HFFc6 (cell line): ENCODE measurements at places on chromosomes 3 and 15.

DNA sequence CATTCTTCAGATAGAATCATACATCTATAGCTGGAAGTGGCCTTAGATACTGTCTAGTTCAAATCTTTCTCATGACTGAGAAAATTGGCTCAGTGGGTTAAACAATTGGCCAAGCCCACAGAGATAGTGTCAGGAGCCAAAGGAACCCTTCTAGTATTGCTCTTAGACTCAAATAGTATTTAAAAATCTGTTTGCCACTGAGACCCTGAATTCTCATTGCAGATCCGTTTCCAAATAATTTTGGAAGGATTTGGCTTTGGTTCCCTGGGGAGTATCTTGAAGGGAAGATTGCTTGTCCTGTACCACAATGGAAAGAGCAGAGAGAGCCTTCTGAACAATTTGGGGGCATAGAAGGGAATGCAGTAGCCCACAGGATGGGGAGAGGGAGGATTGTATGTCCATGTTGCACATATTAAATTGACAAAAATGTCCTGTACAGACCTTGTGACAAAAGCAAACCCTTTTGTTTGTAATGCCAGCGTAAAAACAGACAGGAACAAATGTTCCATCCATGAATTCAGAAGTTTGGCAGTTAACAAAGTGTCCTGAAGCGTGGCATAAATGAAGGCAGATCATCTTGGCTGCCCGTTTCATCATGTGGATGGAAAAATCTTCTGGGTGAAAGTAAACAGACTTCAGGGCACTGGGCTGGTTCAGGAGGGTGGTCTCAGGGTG lies 156.4 kb upstream of the RASGRP1 start:
- peak overlapping the region; percentile 75 for H3K27ac ChIP-seq
- peaks cover 8% of the 10 kb centered on the region for H3K36me3 ChIP-seq
- no peak for DNase-seq
- peaks cover 26% of the 10 kb centered on the region for H3K4me1 ChIP-seq
- H3K4me3 ChIP-seq = no peak overlapping the region

GRCh38 chr15:62125773-62126172 lies 39.3 kb downstream of the C2CD4B start:
- no peak overlapping the region for H3K4me3 ChIP-seq
- H3K4me1 ChIP-seq = peaks cover 5% of the 10 kb centered on the region; the same call in 1 of the 2 replicates
- H3K27ac ChIP-seq = no peak overlapping the region
- peak; percentile 50 for DNase-seq

GRCh38 chr3:158297940-158298339 lies 188.1 kb downstream of the RSRC1 start:
- H3K27ac ChIP-seq = no peak overlapping the region
- H3K4me3 ChIP-seq = no peak overlapping the region
- no peaks in the 10 kb centered on the region for H3K4me1 ChIP-seq
- no peak for DNase-seq

GRCh38 chr15:49734831-49735508 lies 114.1 kb downstream of the DTWD1 start:
- no peak overlapping the region for H3K4me3 ChIP-seq
- no peak for DNase-seq
- no peak overlapping the region for H3K27ac ChIP-seq
- no peaks in the 10 kb centered on the region; the same call in 1 of the 2 replicates for H3K36me3 ChIP-seq
- peaks cover 23% of the 10 kb centered on the region for H3K4me1 ChIP-seq

- H3K27ac ChIP-seq = no peak overlapping the region
- H3K36me3 ChIP-seq = peaks cover 21% of the 10 kb centered on the region
- H3K4me3 ChIP-seq = no peak overlapping the region
- no peak for DNase-seq
- H3K27me3 ChIP-seq = no peaks in the 10 kb centered on the region
Observed at GRCh38 chr15:65893060-65893459, 23.8 kb downstream of the RAB11A start.

- peaks cover 46% of the 10 kb centered on the region for H3K36me3 ChIP-seq
- peak overlapping the region; percentile 63 for H3K27ac ChIP-seq
- H3K27me3 ChIP-seq = no peaks in the 10 kb centered on the region; the same call in 1 of the 2 replicates
Observed at GRCh38 chr15:70758790-70759462, 4.4 kb downstream of the UACA start.

DNA sequence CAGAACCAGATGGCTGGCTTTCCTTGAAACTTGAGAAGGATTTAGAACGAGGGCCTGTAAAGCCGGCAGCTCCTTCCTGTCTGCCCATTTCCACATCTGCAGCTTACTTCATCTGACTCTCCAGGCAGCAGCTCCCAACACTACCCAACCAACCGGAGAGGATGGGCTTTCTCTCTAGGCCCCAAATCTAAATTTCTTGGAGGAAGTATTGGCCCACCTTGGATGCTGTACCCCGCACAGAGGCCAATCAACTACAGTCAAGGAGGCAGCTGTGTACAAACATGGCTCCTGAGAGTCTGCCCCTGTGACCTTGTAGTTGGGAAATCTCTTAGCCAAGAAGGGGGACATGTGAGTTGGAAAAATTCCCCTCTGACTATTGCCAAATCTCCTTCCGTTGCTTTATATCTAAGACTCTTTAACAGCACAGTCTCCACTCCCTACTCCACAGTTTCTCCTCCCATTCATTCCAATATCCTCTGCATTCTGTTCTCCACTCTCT lies 8.0 kb upstream of the ACAP2 start:
- DNase-seq = peak; percentile 47
- H3K27me3 ChIP-seq = no peaks in the 10 kb centered on the region
- peaks cover 29% of the 10 kb centered on the region for H3K4me1 ChIP-seq
- H3K4me3 ChIP-seq = peak overlapping the region; percentile 30; the same call in 1 of the 2 replicates
- peak overlapping the region; percentile 75 for H3K27ac ChIP-seq

- no peaks in the 10 kb centered on the region for H3K36me3 ChIP-seq
- H3K27ac ChIP-seq = no peak overlapping the region
- no peaks in the 10 kb centered on the region for H3K27me3 ChIP-seq
- H3K4me3 ChIP-seq = no peak overlapping the region
- no peak for DNase-seq
Observed at GRCh38 chr3:78517965-78518364, 1249.8 kb downstream of the ROBO1 start.

DNA sequence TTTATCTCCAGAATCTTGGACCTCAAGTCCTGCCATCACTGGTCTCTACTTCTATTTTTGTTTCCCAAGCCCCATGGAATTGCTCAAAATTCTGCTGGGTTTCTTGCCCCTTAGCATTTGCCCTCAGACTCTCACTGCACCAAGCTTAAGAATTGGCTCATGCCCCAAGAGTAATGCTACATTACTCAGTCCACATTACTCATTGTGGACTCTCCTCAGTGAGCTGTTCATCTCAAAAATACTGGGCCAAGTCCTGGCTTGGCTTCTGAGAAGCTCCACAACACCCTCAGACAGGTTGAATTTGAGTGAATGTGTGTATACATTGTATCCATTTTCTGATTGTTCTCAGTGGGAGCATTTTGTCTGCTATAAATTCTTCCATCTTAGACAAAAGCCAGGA lies 364.4 kb upstream of the ARHGEF26 start:
- H3K27ac ChIP-seq = no peak overlapping the region
- H3K27me3 ChIP-seq = no peaks in the 10 kb centered on the region; the same call in 1 of the 2 replicates
- H3K36me3 ChIP-seq = no peaks in the 10 kb centered on the region
- no peaks in the 10 kb centered on the region for H3K4me1 ChIP-seq
- DNase-seq = peak; percentile 3

- no peak overlapping the region for H3K4me3 ChIP-seq
- no peaks in the 10 kb centered on the region; the same call in 1 of the 2 replicates for H3K36me3 ChIP-seq
- no peaks in the 10 kb centered on the region for H3K27me3 ChIP-seq
- peaks cover 90% of the 10 kb centered on the region for H3K4me1 ChIP-seq
- DNase-seq = no peak
- H3K27ac ChIP-seq = no peak overlapping the region
Observed at GRCh38 chr3:159803459-159803858, 185.2 kb upstream of the IL12A start.

- no peak overlapping the region for H3K27ac ChIP-seq
- peaks cover 2% of the 10 kb centered on the region; the same call in 1 of the 2 replicates for H3K27me3 ChIP-seq
- H3K4me1 ChIP-seq = peaks cover 11% of the 10 kb centered on the region
- H3K36me3 ChIP-seq = no peaks in the 10 kb centered on the region
- H3K4me3 ChIP-seq = no peak overlapping the region
- DNase-seq = peak; percentile 10
Observed at GRCh38 chr3:48135552-48136495, 52.4 kb downstream of the CDC25A start.

DNA sequence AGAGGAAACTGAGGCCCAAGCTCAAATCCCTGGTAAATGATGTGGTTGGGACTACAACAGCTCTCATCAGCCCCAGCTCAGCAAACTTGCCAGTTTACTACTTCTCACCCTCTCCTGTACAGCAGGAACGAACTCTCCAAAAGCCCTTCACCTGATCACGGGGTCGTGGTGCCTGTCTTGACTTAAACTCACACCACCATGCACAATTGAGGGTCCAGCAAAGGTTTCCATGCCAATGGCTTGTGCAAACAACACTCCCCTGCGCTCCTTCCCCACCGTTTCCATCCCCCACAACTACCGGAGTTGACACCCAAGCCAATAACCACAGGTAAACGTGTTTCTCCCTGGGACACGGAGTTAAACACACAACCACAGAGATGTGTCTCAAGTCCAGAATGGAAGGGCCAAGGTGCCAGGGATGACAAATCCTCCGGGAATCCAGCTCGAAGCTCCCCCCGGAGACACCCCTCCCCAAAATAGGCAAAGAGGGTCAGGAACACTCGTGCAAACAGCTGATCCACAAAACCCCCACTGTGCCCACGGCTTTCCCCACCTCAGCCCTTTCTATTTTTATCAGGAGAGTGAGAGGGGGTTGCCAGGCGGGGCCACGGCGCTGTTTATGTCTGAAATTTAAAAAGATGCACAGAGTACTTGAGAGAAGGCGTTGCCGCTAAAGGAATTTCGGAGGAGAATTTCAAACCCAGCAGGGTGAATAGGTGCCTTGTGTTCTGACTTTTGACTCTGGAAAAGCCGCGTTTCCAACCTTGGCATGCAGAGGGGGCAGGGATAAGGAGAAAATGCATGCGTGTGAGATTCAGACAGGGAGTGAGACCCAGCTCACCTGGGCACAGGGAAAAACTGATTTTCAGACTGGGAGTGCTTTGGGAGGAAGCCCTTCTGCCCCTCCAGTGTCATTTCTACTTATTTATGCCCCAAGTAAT lies 10.6 kb upstream of the ACAN start:
- H3K27me3 ChIP-seq = peaks cover 41% of the 10 kb centered on the region
- H3K4me1 ChIP-seq = peaks cover 13% of the 10 kb centered on the region; the same call in 1 of the 2 replicates
- H3K36me3 ChIP-seq = no peaks in the 10 kb centered on the region
- H3K4me3 ChIP-seq = no peak overlapping the region

DNA sequence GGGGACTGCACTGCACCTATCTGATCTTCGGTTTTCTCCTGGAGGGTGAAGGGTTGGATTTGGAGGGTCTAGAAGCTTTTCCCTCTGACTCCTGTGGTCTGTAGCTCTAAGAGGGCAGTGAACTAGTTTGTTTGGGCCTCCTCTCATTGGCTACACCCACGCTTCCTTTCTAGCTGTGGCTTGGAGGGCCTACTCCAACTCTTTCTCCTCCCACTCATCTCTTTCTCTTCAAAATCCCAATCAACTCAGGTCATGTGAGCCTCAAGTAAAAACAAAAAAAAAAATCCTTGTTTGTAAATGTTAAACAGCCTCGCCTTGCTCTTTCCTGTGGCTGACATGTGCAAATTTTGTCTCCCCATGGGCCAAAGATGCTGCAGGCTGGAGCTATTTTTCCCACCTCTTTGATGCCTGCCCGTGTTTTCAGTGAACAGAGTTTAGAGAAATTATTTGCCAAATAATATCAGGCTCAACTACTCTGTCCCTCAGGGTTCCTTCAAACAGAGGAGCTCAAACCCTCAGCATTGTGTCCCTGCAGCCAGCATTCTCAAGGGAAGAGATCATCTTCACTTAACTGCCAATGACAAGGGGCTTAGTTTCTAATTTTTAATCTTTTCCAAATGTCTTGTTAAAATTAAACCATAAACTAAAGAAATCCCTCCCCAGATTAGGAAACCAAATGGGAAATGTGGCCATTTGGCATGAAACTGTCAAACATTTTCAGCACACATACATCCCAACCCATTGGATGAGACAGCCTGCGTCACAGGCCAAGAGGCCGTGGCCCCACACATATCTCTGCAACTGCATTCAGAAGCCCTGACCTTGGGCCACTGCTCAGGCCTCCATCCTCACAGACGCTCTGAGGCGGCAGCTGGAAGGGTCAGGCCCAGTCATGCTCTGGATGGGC lies 114.8 kb upstream of the THBS1 start:
- no peak overlapping the region for H3K27ac ChIP-seq
- DNase-seq = peak; percentile 61
- no peaks in the 10 kb centered on the region; the same call in 1 of the 2 replicates for H3K27me3 ChIP-seq
- peaks cover 54% of the 10 kb centered on the region for H3K4me1 ChIP-seq

DNA sequence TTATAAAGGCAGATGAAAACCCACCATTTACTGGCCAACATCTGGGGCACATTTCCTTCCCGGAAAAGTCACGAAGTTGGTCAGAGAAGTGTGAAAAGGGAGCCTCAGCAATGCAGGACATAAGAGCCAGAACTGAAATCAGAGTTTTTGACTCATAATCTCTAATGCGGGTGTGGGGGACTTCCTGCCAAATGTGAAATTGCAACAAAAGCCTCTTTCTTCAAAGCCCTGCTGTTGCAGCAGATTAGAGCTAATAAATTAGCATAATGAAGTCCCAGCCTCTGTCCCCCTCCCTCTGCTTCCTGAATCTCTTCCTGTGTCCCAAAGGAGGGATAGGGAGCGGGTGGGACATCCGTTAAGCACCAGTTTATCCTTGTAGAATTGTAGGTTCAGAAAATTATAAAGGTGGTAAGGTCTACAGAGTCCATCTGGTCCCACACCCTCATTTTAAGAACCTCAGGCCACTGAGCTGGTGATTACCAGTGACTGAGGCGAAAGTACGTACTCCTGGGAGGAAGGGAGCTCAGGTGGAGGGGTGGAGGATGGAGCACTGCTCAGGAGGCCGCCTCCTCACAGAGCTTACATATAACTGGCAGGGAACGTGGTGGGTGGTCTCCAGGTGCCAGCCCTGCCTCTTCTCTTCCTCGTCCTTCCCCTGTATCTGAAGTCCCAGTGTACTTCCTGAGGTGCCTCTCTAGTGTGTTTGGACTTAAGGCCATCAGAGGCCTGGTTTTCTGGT lies 35.0 kb downstream of the ST6GAL1 start:
- H3K4me1 ChIP-seq = peaks cover 1% of the 10 kb centered on the region; the same call in 1 of the 2 replicates
- no peak overlapping the region for H3K27ac ChIP-seq
- no peaks in the 10 kb centered on the region for H3K36me3 ChIP-seq

GRCh38 chr3:8953313-8953712 lies 10.0 kb downstream of the RAD18 start:
- H3K27me3 ChIP-seq = no peaks in the 10 kb centered on the region
- no peak overlapping the region for H3K4me3 ChIP-seq
- H3K4me1 ChIP-seq = peaks cover 87% of the 10 kb centered on the region
- peaks cover 32% of the 10 kb centered on the region for H3K36me3 ChIP-seq
- no peak for DNase-seq
- no peak overlapping the region for H3K27ac ChIP-seq
